ENCODE measurements at places on chromosomes 6 and 20.

DNA sequence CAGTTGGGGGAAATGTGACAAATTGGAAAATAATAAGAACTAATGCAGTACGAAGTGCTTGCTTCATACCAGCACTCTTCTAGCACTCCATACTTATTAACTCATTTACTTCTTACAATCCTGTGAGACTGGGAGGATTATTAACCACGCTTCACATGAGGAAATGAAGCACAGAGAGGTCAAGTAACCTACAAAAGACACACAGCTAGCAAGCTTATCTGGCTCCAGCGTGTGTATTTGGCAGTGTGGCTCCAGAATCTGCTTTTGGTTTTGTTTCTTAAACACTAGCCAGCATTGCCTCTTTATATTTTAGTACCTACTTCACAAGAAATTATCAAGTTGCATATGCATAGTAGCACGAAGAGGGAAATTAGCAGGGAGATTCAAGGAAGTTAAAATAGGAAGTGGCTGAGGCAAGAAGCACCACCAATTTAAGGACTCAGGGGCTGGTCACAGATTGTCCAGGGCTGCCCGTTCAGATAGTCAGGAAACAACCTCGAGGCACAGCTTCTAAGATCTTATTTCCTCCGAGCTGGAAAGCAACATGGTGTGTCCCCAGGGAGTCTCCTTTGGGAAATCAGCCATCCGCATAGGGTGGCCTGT, 302.7 kb upstream of the PRDM1 start:
- DNase-seq: no peak

GRCh38 chr6:136188486-136188885, 61.6 kb downstream of the MTFR2 start:
- DNase-seq: no peak

DNA sequence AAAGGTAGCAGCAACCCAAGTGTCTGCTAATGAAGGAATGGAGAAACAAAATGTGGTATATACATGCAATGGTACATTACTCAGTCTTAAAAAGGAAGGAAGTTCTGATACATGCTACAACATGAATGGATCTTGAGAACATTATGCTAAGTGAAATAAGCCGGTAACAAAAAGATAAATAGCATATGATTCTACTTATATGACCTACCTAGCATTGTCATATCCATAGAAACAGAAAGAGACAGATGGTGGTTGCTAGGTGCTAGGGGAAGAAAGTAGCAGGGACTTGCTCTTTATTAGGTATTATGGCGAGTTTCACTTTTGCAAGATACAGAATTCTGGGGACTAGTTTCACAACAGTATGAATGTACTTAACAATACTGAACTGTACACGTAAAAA, 46.6 kb downstream of the UBR2 start:
- DNase-seq: no peak

GRCh38 chr6:31037169-31037568, 26.9 kb downstream of the MUC22 start:
- DNase-seq: peak; percentile 49

GRCh38 chr6:10684618-10685017, 9.8 kb downstream of the C6orf52 start:
- no peak for DNase-seq

DNA sequence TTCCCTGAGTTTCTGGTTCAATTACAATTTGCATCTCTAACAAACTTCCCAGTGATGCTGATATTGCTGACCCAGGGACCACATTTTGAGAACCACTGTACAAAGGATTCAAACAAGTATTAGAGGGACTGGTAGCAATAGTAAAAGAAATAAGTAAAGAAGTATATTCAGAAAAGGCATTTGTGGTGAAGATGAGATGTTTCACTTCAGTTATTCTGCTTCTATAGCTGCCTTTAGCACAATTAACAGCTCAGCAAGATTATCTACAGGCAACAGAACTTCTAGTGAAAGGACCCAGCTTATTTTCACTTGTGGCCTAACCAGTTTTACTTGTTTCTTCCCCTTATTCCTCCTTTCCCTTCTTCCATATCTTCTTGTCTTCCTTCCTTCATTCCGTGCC, 149.4 kb downstream of the PHF3 start:
- DNase-seq: no peak

GRCh38 chr20:36773107-36773596, 411 bp downstream of the DSN1 start:
- no peak for DNase-seq

DNA sequence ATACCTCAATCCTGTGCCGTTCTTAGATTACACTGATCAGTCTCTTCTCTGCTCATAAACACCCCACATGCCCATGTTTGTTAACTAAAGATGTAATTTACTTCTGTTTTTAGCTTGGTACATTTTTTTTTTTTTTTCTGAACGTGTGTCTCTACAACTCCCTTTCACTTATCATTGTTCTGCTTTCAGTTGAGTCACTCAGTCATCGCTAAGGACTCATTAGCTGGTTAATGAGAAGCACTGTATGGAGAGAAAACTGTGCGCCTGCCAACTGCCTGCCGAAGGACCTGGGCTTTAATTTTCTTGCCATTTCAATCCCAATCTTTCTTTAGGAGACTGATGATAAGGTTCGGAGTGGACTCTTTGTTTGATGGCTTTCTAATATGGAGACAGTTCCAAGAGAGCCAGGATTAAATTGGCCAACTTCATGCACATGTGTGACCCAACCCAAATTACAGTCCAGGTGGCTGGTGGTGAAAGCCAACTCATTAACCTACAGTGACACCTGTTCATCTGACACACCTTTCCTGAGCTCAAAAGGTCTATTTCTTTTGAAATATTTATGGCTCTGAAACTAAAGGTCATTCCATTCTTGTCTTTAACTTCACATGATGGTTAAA, 334.1 kb downstream of the BCKDHB start:
- no peak for DNase-seq

DNA sequence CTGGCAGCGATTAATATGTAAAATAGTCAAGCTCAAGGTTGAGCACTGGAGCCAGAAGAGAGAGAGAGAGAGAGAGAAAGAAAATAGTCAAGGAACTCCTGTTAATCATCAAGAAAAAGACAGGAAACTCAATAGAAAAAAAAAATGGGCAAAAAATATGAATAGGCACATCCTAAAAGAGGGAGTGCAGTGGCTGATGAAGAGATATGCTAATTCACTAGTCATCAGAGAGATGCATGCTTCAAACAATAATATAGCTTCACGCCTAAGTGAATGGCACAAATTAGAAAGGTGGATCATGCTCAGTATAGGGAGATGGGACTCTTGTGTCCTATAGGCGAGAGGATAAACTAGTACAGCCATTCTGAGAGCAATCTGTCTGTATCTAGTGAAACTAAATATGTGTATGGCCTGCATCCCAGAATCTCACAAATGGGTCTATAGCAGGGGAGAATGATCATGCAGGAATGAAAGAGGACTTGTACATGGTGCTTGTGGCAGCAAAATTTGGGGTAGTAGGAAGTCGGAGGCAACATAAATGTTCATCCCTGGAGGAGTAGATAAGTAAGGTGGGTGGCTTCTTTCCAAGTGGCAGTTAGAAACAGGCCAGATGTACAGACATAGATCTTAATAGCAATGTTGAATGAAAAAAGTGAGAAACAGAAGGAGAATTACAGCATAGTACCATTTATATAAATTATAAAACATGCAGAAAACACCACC, 176.8 kb downstream of the VEGFA start:
- DNase-seq: no peak

- DNase-seq: no peak
These were observed 4.9 kb downstream of the TGM2 start for GRCh38 chr20:38159957-38160756.

DNA sequence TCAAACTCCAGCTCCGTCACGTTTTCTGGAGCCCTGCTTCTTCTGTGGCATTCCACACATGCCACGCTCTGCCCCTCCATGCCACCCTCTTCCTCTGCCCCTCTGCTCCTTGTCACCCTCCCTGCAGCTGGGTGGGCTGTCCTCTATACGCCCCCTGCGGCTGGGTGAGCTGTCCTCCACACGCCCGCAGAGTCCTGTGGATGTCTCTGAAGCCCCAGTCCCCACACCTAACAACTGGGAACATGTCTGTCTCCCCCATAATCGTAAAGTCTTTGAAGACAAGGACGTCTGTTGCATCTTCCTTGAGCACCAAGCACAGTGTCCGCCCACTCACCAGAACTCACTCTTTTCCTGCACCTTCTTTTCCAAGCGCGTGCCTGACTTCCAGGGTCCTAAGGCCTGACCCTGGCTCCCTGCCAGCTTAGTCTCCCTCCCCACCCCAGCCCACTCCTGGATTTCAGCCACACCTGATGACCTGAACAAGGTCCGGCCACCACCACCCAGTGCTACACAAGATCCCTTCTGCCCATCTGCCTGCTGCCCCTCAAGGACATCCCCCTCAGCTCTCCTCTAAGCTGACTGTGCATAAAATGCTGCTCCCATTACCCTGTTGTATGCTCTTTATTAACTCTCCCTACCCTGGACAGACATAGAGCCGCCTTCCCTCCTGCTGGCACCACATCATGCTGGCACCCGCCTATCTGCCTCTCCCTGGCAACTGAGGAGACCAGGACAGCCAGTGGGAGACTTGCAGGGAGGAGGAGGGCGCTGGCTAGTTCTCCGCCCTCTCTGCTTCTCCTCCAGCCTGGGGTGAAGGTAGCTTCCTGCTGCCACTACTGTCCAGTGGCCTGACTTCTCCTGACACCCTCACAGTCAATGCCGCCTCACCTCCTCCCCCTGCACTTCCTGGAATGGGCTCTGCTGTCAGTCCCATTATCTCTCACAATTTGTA, 10.7 kb upstream of the PRR18 start:
- DNase-seq: no peak

- no peak for DNase-seq
These were observed 8.6 kb upstream of the LBP start for GRCh38 chr20:38337561-38338140.

DNA sequence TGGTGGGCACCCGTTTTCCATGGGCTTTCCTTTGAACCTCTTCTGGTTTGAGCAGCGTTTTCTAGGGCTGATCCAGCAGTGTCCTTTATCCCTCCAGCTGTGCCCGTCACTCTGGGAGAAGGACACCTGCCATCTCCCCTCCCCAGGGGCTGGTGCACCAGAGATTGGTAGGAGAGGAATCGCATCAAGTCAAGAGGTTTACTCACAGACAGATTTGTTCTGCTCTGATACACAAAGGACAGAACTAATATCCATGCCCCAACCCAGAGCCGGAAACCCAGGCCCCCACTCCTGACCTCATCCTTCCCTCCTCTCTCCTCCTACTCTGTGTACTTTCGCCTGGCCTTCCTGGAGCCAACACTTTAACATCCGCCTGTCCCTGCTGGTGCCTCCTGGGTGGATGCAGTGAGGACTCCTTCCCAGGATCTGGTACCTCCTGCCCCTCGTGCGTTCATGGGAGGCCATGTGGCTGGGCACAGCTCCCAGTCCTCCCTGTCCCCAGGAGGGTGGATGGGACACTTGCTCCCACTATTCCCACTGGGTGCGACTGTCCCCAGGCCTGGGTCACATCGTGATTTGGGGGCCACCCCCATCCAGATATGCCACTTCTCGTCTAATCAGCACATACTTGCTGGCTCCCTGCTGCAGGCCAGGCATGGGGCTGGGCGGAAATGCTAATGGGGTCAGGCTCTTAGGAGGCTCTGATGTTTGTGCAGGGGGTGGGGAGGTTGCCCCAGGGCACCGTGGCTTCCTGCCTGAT, 286.3 kb downstream of the CDH4 start:
- DNase-seq: no peak

- DNase-seq: peak; percentile 24
These were observed 157.5 kb upstream of the AHI1 start for GRCh38 chr6:135655055-135655454.

Data from fibroblast of skin of abdomen (primary cell).